SK-N-MC (cell line): ENCODE measurements at places on chromosomes 6 and 20.

GRCh38 chr20:38730167-38730988, 6.1 kb downstream of the SLC32A1 start:
- no peak for DNase-seq

- no peak for DNase-seq
These were observed 990 bp downstream of the BPI start for GRCh38 chr20:38304845-38305447.

DNA sequence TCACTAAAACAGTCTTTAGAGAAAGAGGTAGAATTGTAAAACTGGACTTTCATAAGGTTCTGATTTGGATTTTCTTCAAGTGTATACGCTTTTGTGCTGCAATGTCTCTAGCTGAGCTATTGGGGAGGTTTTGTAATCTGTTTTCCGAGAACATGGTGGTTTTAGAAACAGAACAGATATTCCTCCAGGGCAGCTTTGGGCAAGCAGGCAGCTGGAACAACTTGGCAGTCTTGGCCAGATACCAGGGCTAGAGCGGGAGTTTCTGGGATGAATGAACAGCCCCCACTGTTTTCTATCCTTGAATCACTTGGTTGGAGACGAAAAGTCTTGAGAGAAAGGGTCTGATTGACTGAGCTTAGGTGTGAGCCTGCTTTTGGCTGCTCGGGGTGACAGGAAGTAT, 17.1 kb upstream of the ARMC2 start:
- no peak for DNase-seq

GRCh38 chr6:149936743-149937142, 5.1 kb upstream of the ULBP2 start:
- DNase-seq: no peak

DNA sequence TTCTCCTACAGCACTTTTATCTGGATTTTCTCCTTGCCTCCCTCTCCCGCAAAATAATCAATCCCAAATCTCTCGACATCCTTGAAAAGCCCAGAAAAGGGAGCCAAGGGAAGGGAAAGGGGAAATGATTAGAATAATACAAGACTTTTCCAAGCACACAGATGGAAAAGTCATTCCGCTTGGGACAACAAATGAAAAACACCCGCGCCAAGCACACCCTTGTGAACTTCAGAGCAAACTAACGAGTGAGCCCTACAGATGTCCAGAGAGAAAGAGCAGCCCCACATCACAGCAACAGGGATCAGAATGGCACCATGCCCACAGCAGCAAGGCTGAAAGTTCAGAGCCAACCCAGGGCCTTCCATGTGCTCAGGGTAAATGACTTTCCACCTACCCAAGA, 49.6 kb downstream of the NINL start:
- DNase-seq: no peak
